ENCODE measurements at places on chromosomes 4 and X.

- DNase-seq, result no peak
Observed at GRCh38 chr4:169143335-169143734, 127.4 kb downstream of the SH3RF1 start.

DNA sequence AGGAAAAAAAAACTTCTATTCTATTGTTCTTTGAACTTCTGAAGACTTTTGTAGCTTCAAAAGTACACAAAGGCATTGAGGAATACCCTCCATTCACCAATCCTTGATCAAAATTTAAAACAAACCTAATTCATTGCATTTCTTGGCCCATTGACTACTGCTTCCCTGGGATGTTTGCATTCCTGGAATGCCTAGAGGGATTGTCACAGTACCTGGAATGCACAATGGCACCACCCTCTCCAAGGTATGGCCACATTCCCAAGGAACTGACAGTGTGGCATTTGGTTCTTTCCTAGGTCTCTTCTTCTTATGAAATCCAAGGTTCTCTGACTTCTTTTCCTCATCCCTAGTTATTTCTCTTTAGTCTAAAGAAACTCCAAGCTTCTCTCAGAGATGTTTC is 600.7 kb downstream of the CCSER1 start:
- no peak for DNase-seq

DNA sequence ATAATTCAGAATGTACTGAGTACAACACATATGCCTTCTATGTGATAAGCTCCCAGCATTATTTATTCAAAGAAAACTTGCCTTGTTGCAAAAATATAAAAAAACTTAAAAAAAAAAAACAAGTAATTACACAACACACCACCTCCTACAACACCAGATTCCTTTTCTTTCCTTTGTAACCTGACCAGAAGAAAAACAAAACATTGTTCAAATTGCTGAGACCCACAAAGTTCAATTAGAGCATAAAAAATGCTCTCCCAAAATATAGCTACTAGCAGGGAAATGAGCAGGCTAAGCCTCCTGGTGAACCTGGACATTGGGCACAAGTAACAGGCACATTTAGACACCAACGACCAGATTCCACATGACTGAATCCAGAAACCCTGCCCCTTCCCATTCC is 38.3 kb downstream of the MECP2 start:
- no peak for DNase-seq

- peak; percentile 1 for DNase-seq
Observed at GRCh38 chr4:25862411-25863346, at the start of gene SEL1L3. Gene SEL1L3, minus strand, starts transcription at chr4:25862988. Its CDS starts 152 bp downstream, at chr4:25862836.

- DNase-seq, result no peak
Observed at GRCh38 chrX:43750248-43750676, 94.2 kb downstream of the MAOA start.

GRCh38 chr4:142404191-142404611 is 441.9 kb downstream of the INPP4B start:
- DNase-seq, result no peak

GRCh38 chr4:47703956-47704355 is 133.9 kb downstream of the CORIN start:
- no peak for DNase-seq

GRCh38 chr4:153153339-153153871 is 50.8 kb upstream of the TRIM2 start:
- peak; percentile 12 for DNase-seq

DNA sequence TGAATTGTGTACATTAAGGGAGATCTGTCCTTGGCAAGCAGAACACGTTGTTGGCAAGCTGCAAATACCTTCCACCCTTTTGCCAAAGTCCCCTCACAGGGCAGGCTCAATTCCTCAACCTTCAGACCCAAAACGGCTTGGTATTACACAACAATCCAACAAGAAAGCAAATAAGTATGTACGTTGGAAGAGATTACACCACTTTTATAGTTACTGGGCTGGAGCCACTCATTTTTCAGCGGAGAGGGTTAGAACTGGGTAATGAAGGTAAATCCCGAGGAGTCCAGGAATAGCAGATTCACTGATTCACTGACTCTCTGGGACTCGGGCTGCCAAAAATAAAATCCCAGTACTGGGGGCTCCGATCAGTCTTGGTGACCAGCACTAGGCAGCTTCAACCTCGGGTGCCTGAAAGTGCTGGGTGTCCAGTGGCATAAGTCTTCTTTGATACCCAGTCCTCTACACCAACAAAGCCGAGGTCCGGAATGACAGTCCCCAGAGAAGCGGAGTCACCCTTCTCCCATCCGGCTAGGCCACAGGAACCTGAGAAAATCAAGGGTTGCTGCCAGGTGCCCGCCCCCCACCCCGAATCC is 587 bp downstream of the TIMM8A start:
- no peak for DNase-seq

- no peak for DNase-seq
Observed at GRCh38 chr4:105192474-105192873, 45.8 kb downstream of the TET2 start.

DNA sequence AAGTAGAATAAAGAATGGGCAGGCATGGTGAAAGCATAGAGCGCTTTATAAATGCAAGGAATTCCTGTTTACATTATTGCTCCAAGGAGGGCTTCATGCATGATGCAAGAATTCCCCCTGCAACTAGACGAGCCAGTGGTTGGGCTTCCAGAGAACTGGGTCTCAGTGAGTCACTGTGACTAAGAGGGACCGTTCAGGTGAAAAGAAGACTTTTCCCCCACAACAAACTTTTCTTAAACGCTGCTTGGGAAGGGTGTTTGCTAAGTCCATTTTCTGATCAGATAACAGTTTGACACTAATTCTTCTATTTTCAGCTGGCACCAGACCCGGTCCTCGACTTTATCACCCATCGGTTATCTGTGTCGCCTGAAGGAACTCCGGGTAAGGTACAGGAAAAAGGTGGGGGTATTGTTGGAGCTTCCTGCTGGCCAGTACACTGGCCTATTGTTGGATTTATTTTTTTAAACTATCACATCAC is 40.1 kb downstream of the LDB2 start:
- DNase-seq, result no peak

GRCh38 chrX:74814681-74815080 is 110.6 kb downstream of the NEXMIF start:
- DNase-seq, result no peak

DNA sequence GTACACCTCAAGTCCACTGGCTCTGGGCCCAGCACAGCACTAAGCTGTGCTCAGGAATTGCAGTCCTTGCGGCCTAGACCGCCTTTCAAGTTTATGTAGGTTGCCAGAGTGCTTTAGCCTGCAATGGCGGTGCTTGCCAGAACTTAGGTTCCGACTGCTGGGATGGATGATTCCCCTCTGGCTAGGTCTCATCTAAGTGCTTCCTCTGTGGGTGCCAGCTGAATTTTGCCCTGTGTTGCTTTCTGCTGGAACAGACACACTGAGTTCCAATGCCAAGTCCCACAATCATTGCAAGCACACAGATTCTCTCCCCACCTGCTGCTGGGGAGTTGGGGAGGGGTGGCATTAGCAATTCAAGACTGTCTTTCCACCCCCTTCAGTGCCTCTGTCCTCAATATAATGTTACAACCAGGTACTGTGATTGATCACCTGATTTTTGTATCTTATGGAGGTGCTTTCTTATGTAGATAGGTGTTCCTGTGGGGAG is 129.5 kb downstream of the GRID2 start:
- no peak for DNase-seq

DNA sequence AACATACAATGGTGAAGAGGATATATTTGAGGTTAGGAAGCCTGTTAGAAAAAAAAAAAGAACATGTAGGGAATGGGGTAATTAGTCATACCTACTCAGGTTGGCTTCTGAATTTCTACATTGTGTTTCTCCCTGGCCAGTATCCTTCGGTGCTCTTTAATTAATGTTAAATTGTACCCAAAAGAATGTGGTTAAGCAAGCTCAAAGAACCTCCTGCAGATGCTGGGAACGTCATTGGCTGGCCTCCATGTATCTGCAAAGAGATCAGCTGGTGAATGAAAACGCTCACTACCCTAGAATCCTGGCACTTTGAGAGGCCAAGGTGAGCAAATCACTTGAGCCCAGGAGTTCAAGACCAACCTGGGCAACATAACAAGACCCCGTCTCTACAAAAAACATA is 942.3 kb upstream of the PRKX start:
- DNase-seq, result no peak

GRCh38 chr4:150251752-150252190 is 173.5 kb downstream of the DCLK2 start:
- no peak for DNase-seq

- DNase-seq, result no peak
Observed at GRCh38 chr4:46124773-46125413, 1.0 kb upstream of the GABRG1 start.

GRCh38 chr4:134422776-134423175 is 221.2 kb upstream of the PABPC4L start:
- DNase-seq, result no peak

DNA sequence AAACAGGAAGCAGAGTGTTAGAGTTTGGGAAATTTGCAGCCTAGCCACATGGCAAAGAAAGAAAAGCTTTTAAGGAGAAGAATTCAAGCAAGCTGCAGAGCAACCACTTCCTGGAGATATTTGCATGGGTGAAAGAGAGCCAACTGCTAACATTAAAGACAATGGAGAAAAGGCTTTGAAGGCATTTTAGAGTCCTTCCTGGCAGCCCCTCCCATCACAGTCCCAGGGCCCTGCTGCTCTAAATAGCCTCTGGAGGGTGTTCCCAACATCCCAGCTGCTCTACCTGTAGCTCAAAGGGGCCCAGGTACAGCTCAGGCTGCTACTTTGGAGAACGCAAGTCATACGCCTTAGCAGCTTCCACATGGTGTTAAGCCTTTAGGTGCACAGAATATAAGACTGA is 235.9 kb upstream of the FMR1 start:
- DNase-seq, result no peak

DNA sequence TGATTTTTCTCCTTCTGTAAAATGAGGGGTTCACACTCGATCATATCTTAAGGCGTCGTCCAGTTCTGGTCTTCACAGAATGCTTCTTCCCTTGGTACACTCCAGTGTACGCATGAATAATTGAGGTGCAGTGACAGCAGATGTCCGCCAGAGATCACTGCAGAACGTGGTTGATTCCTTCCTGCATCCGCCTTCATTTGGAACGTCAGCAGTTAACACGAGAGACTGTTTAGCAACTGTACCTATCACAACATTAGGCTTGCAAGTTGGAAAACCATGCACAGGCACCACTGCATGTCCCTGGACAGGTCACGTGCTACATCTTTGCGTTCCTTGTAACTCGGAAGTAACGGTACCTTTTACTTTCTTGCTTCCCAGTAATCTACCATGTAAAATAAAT is 66.0 kb upstream of the GEMIN8 start:
- no peak for DNase-seq

DNA sequence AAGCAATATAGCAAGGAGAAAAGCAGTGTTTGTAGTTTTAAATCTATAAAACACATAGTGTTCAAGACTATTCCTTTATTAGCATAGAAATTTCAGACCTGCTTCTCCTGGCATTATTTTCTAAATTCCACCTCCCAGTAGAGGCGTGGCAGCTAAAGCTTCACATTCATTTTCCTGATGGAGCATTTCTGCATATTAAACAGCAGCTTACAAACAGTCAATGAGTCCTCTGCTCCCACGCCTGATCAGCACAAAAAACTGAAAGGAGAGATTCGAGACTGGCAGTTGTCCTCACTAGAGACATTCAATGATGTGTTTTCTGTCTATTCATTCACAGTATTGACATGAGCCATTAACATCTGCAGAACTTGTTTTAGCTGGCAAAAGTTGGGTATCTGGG is 61.4 kb downstream of the SHISA3 start:
- no peak for DNase-seq

DNA sequence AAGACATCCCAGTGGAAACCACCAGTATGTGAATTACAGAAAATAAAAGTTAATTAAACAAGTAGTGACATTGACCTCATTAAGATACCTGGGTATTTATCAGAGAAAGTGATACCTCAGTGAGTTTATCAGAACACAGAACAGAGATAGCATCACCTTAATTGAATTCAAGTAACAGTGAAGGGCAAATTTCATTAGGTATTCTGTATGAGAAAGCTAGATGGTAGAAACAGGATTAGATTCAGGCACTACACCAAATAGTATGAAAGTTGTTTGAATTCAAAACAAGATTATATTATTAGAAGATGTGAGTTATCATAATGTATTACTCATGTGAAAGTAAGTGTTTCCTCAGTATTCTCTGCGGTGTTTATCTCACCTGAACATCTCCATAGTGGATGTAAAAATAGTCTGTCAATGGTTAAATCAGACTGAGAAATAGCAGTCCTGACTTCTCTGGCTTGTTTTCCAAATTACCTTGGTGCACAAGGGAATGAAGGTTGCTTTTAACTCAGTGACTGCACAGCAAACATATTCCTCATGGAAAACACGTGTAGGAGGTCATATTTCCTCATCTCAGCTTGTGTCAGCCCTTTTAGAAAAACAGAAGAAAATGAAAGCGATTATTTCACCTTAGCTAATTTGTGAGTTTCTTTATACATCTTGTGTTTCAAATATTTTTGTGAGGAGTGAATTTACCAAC is 79.9 kb upstream of the PCDH18 start:
- no peak for DNase-seq

GRCh38 chr4:86034616-86035015 is 325.2 kb downstream of the MAPK10 start:
- DNase-seq, result no peak

DNA sequence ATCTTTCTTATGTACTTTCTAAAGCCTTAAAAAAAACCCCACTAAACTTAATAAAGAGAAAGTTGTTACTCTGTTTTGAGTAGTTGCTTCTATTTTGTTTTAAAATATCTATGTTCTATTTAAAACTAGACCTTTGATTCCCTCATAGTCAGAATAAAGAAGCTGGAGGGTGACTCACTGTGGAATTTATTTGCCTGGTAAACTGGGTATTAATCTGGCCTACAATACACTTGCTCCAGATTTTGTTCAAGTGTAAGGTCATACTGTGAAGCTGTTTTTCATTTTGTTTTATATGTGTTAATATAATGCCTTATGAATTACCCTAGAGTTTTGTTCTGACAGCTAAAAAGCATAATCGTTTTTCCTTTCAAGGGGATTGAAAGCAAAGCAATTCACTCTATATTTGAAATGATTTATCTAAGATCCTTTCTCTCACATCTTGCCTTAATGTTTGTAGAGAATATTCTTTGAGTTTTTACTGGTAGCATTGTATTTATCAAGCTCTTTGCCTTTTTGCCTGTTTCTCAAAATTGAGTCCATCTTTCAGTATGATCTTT is 277.4 kb upstream of the PITX2 start:
- no peak for DNase-seq

- DNase-seq, result no peak
Observed at GRCh38 chr4:182698212-182698611, 219.0 kb downstream of the DCTD start.

- no peak for DNase-seq
Observed at GRCh38 chr4:25424539-25425228, 47.6 kb downstream of the ANAPC4 start.

DNA sequence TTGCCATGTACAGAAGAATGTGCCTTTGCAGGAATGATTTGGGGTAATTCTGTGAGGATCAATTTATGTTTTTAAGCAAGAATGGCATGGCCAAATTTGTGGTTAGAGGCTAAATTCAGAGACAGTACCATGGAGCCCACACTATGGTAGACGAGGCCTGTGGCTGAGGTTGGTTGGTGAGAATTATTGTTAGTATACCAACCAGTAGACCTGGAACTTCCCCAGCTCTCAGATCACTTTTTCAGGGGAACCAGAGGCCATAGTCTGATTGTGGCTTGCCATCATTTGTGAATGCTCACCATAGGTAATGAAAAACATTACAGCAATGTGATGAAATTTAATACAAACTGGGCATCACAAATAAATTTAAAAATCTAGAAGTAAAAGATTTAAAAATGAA is 56.3 kb downstream of the SHISA3 start:
- DNase-seq, result no peak

- no peak for DNase-seq
Observed at GRCh38 chr4:156815717-156816359, 155.8 kb downstream of the PDGFC start.
